ENCODE measurements at places on chromosomes 2 and 18.

DNA sequence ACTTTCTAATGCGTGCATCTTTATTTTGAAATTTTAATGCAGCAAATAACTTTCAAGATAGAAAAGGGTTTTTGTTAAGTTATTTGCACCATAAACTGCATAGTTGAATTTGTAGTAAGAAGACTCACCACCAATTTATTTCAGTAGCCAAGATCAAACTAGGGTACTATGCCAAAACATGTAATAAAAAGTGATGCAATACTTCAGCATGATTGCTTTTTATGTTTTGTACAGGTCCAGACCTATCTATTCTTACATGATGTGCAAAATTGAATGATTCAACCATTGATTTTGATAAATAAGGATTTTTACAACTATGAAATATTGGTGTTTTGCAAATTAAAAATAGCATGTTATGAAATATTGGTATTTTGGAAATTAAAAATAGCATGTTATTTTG, 26.7 kb downstream of the AGPS start:
- no peak for DNase-seq

DNA sequence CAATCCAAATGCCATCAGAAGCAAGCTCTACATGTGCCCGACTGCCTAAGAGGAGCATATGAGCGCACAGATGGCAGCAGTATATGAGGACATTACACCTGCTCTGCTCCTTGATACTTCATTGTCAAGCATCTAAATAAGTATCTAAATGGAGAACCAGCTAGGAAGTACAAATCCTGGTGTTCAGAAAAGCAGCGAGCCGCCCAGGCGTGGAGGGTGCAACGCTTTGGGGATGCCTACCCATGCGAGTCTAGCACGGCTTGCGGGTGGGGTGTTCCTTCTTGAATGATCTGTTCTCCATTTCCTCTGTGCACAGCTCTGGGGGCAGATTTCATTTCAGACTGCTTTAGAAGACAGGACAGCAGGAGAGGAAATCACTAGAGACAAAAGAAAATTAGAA, 63.0 kb upstream of the BCL2L11 start:
- no peak for DNase-seq

- DNase-seq: no peak
Measured at GRCh38 chr18:13227910-13228309, 9.3 kb downstream of the LDLRAD4 start.

DNA sequence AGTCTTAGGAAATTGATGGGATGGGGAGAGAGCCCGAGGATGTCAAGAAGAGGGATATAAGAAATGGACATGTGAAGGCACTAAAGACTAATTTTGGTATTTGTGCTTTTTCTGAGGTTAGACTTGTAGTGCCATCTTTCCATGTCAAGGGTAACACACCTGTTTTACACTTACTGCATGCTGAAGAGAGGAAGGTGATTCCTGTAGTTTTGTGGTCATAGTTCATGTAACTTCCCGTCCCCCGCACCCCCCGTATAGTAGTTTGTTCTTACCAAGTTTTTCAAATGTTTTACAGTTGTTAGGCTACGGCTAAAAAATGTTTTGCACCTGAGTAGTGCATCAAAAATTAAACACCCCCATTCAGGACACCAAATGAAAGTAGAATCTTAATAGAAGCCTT, 73.8 kb downstream of the CLIP4 start:
- no peak for DNase-seq

DNA sequence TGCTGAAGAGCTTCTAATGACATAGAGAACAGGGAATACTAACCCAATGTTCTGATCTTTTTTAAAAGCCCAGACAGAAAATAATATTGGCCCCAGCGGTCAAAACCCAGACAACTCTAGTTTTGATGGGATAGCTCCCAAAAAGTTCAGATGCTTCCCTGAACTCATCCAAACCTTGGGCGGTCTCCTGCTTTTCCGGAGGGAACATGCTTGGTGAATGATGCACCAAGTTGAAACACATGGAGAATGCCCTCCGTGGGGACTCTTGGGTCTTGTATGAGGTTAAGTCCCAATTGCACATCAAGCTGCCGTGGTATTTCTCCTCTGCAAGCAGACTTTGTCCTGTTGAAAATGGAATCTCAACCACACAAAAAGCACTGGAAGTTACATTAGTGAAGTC, 120.7 kb upstream of the CTAGE1 start:
- DNase-seq: no peak

GRCh38 chr2:150467621-150467963, 19.9 kb downstream of the RND3 start:
- DNase-seq: no peak

DNA sequence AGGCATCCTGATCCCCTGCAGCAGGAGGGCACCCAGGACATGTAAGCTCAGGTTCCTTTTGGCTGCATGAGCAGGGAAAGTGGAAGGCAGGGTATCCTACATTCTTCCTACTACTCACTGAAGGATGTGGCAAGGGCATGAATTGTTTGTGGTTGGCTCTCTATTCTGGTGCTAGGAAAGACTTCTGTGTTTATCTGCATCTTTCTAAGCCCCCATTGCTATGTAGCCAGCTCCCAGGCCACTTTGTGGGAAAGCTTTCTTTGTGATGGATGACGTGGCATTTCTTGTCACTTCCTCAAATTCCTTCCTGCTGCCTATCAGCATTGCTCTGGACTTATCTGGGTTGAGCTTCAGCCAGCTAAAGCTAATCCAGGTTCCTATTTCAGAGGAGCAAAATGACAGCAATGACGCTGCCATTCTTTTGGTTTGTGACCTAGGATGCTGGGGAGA, 46.2 kb downstream of the MEIS1 start:
- no peak for DNase-seq

DNA sequence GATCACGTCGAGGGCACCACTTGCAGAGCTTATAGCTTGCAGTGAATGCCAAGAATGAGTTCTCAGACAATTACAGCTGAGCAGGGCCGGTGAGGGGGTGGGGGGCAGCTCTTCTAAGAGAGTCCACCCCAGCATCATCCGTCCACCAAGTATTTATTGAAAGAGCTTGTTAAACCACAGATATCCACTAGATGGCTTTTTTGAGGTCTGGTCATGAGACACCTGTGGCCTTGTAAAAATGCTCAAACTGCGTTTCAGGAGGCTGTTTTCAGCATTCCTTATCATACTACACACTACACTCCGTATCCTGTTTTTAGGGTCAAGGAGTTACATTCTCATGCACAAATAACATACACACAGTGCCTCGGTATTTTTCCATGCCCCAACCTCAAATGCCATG, 51.5 kb downstream of the DNAJC10 start:
- peak; percentile 11 for DNase-seq

DNA sequence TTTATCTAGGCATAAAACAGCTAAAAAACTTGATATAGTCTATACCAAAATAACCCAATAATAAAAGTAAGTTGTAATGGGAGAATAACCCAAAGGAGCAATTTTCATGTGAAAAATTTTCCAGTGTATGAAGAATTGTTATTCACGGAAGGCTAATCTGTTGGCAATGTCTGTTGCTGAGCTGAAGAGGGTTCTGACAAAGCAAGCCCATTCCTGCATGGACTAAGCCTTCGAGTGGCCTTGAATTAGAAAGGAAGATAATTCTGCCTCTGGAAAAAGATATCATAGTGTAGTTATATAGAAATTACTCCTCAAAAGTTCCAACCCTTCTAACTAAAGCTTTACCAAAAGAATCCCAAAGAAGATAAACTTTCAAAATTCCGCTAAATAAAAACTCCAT, 101.5 kb downstream of the MAP2 start:
- DNase-seq: no peak

DNA sequence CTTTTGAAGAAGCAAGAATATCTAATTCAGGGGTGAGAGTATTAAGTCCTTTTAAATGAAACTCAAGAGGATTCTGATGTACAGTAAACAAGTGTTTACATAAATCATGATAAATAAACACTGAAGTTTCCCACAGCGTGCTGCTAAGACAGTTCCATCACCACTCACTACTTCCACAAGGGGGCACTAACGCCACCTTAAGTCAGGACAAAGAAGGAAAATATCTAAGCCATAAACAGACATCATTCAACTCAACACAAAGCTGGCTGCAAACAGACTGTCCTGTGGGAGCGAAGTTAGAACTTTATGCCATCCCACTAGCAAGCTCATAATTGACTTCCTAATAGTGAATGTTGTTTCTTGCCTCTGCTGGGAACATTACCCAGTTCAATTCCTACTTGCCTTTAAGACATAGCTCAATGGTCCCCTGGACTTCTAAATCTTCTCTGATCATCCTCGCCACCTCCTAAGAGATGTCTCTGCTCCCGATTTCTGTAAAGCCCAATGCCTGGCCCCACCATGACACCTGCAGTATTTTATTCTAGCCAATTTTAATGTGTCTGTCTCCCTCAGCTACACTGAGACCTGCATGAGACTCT, 36.5 kb downstream of the MRPL44 start:
- DNase-seq: peak; percentile 57

DNA sequence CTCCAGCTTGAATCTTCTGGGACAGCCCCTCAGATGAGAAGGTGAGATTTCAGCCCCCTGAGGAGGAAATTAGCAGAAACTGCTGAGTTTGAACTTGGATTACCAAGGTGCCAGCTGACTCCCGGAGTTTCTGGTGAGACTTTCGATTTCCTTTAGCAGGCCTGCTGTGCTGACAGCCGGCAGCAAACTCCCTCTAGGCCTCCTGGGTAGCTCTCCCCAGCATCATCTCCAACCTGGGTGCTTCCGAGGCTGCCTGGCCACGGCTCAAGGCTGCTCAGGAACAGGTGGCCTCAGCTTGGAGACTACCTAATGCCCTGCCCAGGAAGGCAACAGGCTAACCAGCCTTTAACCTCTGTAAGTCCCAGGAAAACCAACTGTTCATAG, 16.5 kb downstream of the SDC1 start:
- no peak for DNase-seq

- DNase-seq: no peak
Measured at GRCh38 chr2:213834331-213834730, 550.1 kb downstream of the SPAG16 start.

DNA sequence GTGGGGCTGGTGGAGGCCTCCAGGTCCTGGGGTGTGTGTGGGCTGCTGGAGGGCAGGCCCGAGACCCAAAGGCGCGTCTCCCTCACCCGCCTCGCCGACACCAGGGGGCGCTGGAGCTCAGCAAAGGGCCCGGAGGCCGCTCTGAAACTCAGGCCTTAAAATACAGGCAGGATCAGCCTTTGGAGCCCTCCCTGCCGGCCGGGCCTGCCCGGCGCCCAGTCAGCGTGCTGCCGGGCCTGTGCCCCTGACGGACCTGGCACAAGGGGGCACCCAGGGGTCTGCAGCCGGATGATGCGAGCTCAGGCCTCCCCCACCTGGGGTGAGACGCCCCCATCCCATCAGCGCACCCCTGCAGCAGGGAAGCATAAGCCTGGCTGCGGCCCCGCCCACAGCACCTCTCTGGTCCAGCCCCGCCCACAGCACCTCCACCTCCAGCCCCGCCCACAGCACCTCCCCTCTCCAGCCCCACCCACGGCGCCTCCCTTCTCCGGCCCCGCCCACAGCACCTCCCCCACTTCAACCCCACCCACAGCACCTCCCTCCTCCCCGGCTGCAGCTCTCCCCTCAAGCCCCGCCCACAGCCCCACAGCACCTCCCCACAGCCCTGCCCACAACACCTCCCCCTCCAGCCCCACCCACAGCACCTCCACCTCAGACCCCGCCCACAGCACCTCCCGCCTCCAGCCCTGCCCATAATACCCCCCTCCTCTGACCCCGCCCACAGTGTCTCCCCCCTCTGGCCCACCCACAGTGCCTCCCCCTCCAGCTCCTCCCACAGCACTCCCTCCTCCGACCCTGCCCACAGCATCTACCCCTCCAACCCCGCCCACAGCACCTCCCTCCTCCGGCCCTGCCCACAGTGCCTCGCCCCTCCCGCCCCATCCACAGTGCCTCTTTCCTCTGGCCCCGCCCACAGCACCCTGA, 92.8 kb upstream of the OTOS start:
- DNase-seq: peak; percentile 68

- DNase-seq: no peak
Measured at GRCh38 chr2:19046986-19047780, 311.2 kb downstream of the OSR1 start.

GRCh38 chr18:36636237-36636817, 192.5 kb downstream of the TPGS2 start:
- DNase-seq: no peak

DNA sequence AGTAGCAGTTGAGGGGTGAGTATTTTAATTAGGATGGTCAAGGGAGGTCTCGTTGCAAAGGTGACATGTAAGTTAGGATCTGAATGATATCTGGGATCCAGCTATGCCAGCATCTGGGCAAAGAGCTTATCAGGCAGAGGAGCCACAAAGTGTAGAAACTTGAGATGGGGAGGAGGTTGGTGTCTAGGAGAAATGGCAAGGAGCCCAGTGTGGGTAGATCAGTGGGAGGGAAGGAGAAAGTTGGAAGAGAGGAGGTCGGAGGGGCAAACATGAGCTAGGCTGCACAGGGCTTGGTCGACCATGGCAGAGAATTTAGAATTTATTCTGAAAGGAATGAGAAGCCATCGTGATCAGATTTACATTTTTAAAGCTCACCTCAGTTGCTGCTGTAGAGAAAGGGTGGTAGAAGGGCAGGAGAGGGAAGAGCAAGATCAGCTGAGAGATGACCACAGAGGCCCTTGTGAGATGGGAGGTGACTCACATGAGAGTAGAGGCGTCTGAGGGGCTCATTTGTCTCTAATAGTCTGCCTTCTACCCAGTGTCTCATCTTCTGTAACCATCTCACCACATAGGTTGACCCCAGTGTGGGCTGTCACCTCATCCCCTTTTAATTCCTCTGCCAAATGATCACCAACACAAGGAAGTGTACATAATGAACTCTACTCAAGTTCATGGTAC, 170.0 kb downstream of the ETAA1 start:
- no peak for DNase-seq

DNA sequence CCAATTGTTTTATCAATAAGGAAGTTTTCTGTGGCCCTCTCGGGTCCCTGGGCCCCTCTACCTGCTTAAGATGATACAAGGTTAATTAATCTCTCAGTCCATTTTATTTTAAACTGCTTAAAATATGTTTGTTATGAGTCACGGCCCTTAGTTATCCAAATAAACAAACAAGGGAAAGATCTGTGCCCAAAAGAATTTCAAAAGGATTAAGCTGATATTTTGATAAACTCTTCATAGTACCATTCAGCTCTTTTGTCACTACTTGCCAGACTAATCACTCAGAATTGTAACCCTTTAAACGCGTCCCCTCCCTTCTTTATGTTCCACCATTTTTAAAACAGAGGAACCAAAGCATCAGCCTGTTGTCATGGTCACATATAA, 144.7 kb upstream of the STK17B start:
- no peak for DNase-seq

DNA sequence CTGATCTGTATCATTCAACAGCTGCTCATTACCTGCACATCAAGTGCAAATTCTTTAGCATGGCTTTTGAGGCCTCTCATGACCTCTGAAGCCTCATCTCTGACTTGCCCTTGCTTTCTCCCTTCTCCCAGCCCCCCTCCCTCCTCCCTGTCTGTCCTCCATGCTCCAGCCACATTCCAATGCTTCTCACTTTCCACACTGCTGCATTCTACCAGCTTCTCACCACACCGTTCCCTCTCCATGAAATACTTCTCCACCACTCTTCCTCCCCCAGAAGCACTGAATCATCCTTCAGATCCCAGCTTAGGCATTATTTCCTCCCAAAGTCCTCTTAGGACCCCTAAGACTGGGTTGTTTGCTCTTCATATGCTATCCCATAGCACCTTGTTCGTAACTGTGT, 26.9 kb downstream of the GCG start:
- DNase-seq: no peak

GRCh38 chr18:61503688-61504087, 170.5 kb downstream of the CDH20 start:
- no peak for DNase-seq
